CD4-positive, alpha-beta T cell treated with Interleukin-2 at 100 ng/mL for 4 hours (primary cell): ENCODE measurements at places on chromosomes 16 and 17.

DNA sequence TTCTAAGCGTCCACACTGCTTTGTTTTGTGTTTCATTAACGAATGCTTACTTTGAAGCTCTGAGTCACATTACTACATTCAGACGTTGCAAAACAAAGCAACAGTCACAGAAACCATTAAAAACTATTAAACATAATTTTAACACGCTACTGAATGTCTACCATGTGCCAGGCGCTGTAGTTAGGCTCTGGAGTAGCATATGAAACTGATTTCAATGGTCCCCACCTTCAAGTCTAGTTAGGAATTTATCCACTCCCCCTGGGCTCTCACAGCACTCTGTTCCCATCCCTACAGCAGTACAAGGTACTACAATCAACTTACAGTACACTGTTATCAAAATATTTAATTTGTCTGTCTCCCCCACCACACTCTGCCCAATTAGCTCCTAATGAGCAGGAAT, 631 bp downstream of the UTP6 start:
- DNase-seq: no peak

DNA sequence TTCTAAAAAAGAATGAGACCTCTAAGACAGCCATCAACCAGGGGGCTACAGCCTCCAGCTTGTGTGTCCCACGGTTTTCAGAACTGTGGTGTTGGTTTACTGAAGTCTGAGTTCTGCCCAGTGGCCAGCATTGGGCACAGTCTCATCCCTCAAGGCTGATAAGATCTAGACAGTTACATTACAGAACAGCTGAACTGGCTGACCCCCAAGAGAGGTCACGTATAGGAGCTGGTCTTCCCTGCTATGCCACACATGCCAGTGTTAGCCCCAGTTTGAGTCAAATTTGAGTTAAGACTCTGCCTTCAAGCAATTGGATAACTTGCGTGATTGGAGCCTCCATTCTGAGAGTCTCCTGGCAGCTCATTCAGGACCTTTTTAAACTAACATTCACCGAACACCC, 14.8 kb upstream of the NUP93 start:
- DNase-seq: no peak

- no peak for DNase-seq
Observed at GRCh38 chr16:66491716-66492064, 58.2 kb downstream of the TK2 start.

- no peak for DNase-seq
Observed at GRCh38 chr17:67139784-67140665, 95.7 kb downstream of the CACNG1 start.

DNA sequence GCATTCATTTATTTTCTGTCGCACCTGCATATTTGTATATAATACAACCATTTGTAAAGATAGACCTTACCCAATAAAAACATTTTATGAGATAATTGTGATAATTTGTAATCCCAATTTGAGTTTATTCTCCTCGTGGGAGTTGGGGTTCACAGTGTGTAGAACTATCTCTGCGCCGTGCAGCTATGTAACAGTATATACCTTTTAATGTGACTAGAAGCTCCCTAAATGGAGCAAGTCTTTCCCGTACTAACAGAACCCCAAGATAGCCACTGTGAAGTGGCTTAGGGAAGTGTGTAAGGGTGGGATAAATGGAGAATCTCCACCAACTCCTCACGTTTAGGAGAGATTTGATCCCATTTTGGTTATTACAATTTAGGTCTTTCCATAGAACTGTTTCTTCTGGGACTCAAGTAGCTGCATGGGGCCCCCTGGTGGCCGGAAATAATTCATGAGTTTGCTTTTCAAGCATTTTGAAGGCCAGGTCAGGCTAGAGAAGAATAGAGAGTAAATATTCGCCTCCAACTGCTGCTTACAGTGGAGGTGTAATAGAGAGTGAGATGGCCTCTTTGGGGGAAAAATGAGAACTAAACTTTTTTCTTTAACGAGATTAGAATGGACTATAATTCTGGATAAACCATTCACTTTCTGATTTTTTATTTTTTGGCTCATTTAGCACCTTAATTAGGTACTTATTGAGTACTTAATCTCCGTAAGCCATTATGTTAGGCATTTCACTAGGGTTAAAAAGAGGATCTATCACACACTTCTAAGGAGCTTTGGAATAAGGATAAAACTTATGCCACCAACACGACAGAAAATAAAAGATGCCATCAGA, 4.5 kb downstream of the TMEM100 start:
- peak; percentile 54 for DNase-seq

DNA sequence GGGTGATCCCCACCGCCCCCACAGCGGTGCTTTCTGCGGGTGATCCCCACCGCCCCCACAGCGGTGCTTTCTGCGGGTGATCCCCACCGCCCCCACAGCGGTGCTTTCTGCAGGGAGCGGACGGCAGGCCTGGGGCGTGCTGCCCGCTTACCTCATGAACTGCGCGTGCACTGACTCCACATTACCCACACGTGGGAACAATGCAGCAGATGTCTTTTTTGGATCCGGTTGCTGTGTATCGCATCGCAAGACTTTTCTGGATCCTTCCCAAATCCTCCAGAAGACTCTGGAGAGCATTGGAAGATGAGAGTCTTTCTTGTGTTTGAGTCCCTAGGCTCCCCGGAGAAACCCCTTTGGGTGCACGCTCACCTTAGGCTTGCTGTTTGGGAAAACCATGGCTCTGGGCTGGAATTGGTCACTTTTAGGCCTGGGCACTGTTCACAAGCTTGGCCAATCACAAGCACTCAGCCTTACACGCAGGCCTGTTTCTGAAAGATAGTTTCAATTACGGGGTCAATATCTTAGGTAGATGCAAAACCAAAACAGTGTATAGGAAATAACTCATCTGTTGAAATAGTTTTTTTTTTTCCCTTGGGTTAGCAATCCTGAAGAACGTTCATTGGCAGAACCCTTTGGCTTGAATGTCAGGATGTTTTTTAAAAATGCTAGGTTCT, 201.8 kb downstream of the RPTOR start:
- DNase-seq: no peak

GRCh38 chr17:31256936-31257335, 40.1 kb downstream of the OMG start:
- no peak for DNase-seq

DNA sequence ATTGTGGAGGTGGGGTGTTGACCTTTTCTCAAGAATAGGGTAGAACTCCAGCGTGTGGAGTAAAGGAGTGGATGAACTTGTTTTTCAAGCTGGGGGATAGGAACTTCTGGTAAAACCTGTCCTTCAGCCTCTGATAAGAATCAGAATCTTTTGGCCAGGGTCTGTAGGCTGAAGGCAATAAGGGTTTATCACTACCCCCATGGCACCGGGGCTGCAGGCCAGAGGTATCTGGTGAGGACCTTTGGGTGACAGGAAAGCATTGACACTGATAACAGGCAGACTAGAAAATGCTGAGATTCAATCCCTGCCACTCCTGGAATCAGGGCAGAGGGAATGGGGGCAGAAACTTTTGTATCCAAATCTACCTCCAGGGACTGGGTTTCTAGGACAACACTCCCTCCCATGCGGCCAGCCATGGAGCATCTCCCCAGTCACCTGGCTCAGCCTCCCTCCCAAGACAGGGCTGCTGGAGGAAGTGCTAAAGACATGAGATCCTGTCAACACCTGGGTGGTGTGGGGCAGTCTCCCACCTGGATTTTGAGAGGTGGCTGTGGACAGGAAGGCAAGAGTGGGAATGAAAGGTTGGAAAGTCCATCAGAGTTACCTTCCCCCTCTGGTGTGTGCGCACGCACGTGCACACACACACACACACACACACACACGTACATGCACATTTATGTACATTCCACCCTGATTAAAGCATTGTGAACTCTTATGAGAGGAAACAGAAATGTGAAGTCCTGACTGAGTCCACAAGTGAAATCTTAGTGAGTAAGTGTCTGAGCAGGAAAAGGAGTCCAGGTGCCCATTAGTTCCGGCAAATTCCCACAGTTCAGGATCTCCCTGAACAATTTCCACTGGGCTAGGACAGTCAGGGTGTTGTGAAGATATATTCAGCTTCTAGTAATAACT, 53.1 kb upstream of the MARCHF10 start:
- DNase-seq: no peak

DNA sequence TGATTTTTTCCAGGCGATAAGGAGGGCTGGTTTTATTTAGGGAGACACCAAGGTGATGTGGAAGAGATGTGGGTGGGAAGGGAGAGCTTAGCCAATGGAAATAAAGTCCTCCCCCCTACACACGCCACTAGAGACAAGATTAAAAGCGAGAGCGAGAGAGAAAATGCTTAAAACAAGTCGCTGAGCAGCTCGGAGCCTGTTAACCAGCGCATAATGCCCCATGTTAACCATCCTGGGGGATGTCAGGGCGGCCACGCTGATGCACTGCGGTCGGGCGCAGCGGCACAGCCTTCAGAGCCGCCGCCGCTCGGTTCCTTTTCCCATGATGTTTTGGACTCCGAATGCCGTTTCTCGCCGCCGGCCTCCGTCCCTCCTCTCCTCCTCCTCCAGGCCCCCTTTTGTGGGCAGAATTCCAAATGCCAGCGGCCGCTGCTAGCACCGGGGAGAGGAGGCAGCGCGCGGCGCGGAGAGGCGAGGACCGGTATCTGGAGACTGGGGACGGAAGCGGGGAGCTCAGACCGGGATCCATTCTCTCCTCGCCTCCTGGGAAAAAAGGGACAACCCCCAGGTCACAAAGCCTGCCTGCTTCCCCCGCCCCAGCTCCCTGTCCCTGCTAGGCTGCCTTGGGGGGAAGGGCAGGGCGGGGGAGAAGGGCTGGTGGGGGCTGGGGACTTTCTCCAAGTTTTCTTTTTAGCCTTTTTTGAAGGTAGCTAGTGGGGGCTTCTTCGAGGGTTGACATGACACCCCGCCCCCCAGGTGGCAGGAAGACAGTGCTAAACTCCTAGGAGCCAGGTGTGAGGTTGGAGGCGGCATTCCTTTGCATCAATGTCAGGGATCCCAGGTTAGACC, 98.1 kb upstream of the CCL2 start:
- no peak for DNase-seq

GRCh38 chr16:50756473-50756872, 14.6 kb downstream of the CYLD start:
- DNase-seq: no peak

DNA sequence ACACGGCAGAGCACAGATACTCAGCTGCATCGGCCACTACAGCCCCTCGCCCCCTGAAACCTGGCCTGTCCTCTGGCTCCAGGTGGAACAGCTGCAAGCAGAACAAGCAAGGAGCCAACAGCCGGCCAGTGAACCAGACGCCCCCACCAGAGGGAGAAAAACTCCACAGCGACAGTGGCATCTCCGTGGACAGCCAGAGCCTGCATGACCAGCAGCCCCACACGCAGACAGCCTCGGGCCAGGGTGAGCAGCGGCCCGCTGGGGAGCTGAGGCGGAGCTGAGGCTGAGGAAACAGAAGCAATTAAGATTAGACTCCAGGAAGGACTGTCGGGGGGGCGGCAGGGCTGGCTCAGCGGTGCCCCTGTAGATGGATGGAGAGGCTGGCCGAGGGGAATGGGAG, 16.7 kb downstream of the NGFR start:
- DNase-seq: no peak

DNA sequence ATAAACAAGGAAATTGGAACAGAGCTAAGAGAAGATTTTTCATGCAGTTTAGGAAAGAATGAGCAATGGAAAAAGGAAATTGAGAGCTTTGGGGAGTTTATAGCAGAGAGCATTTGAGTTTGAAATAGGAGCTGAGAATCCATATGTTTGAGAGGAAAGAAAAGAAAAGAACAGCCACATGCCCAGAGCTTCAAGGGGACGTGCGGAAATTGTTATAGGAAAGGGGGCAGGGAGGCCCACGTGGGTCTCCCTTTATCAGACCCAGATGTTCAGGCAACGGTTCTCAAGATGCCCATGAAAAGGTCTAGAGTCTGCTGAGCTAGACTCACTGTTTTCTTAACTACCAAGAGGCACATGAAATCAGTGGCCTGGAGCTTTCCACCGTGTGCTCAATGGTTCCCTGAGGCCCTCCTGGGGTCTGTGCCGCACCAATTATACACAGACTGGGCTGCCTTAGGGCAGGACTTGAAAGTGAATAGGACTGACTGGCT, 31.2 kb downstream of the CHD9 start:
- DNase-seq: no peak

DNA sequence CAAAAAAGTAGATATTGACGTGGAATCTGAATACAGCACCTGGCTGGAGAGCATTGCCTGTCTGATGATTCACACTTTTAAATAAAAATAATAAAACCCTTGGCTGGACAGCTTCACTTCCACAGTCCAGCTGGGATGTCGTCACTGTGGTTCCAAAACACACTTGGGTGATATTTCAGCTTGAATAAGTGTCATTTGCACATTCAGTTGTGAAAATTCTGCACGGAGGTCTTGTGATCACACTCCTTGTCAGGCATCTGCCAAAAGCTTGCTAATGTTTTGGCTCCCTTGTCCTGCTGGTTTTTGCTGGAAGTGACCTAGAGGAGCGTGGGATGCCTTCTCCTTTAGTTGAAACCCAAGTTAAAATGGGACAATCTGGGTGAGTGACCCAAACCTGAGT, 60.7 kb downstream of the PCTP start:
- no peak for DNase-seq

- DNase-seq: no peak
Observed at GRCh38 chr17:32112416-32112815, 29.9 kb upstream of the RHOT1 start.

DNA sequence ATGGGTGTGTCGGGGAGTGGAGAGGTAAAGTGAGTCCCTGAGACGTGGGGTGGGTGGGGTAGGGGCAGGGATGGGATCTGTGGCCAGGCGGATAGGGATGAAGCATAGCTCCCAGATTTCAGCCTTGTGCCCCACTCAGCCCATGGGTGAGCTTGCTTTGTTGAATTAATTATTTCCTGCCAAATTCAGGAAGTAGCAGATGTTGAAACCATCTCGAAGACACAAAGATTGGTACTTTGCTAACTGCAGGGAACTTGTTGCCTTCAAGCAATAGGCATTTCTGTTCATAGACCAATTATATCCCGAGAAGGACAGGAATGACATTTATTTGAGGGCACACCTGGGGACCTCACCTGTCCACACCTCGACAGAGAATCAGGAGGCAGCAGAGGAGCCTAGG, 11.0 kb upstream of the C16orf74 start:
- DNase-seq: no peak

- DNase-seq: peak; percentile 44
Observed at GRCh38 chr16:81493755-81494433, 49.3 kb downstream of the CMIP start.
